ENCODE measurements at places on chromosomes 6 and 20.

- DNase-seq, result no peak
Observed at GRCh38 chr6:76351275-76351674, 278.8 kb upstream of the IMPG1 start.

GRCh38 chr6:42403831-42404230 lies 47.9 kb downstream of the TRERF1 start:
- DNase-seq, result no peak

- DNase-seq, result peak; percentile 88
Observed at GRCh38 chr6:42451333-42452170, at the start of gene TRERF1. TSS of gene TRERF1 (minus strand) at chr6:42451926. CDS start at chr6:42269590, 182,336 bp downstream.

DNA sequence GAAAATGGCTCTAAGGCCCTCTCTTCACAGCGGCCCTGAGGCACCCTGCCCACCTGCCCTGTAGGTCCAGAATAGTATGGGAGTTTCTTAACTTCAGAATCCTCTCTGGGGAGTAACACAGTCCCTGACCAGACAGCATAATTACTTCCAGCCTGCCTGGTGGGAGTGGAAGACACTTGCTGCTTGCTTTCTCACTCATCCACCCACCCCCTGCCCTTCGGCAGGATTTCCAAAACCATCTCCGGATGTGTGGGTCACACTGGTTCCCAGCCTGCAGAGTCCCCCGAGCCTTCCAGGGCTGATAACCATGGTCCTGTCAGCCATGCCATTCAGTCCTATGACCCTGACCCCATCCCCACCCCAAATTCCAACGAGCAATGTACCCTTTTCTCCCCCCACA lies 5.4 kb downstream of the SLC29A1 start:
- no peak for DNase-seq

DNA sequence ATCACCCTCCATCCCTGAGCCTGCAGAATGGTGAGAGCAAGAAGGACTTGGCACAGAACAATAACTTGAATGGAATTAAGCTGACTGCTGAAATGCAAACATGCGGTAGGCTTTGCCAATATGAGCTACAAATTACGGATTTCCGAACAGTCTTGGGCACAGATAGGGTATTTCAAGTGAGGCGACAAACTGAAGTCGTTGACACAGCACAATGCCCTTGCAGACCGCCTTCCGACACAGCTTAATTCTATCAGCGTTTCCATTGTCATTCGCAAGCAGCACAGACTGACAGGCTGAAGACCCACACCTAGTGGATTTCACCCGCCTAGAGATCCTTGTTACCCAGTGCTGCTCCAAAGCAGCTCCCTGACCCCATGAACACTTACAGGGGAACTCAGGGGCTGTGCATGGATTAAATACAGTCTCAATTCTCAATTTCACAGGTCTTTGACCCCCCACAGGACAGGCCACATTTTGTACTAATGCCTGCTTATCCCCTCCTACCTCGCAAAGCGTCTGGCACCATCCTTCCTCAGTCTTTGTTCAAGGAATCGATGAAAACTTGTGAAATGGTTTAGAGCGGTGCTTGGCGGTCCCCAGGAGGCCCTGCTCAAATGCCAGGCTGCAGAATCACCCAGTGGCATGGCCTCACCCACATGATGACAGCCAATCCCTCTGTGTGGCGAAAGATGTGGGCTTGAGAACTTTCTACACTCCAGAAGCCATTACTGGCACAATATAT lies 34.6 kb downstream of the RAMACL start:
- DNase-seq, result peak; percentile 68

- peak; percentile 96 for DNase-seq
Observed at GRCh38 chr20:61436667-61437279, 184.7 kb downstream of the CDH4 start.

- no peak for DNase-seq
Observed at GRCh38 chr6:3516092-3516491, 59.2 kb upstream of the SLC22A23 start.

DNA sequence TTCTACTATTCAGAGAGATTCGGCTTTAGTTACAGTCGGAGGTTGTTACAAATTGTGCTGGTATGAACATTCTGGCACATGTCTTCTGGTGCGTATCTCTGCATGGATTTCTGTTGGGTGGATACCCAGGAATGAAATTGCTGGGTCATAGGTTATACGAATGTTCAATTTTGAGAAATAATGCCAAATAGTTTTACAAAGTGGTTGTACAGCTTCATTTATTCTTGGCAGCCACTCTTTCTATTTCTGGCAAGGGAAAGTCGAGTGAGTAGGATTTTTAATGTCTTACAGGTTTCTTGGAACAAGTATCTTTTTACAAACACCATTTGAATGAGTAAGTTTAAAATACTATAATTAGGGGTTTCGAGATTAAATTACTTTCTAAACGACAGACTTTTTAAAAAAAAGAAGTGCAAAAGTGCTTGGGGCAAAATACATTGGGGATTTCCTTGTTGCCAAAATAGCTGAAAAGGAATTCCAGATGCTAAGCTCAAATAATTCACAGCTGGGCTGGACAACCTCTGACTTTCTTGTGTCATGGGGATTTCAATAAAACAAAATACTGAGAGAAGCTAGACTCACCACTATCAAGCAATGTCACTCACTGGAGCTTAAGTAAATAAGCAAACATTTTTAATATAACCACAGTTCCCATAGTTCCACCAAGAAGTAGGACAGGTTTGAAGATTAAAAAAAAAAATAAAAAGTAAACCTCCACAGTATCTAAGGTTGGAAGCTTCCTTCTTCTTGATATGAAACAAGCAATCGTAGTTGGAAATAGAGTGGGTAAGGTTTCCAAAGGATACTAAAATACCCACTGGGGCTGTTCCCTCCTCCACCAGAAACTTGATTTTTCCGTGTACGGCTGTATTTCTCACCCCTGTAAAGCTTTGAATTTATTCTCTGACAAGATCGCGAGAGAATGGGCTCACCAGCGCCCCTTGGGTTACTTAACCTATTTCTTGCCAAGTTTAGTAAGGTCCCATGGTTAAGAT lies 21.6 kb upstream of the GFOD1 start:
- no peak for DNase-seq

DNA sequence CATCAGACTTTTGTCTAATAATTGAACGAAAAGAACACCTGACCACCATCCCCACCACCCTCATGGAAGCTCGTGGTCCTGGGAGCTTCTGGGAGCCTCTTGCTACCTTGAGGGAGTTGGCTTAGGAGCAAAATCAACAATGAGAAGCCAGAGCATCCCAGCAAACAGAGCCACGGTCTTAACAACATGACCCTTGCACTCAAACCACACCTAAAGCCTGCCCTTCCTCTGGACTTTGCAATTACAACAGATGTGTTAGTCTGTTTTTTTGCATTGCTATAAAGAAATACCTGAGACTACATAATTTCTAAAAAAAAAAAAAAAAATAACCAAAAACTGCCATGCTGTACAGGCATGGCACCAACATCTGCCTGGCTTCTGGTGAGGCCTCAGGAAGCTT lies 9.5 kb upstream of the RBM24 start:
- DNase-seq, result no peak

- no peak for DNase-seq
Observed at GRCh38 chr6:129923530-129924250, 62.6 kb upstream of the TMEM244 start.

- no peak for DNase-seq
Observed at GRCh38 chr6:33747823-33748222, 1.1 kb upstream of the IP6K3 start.

- no peak for DNase-seq
Observed at GRCh38 chr6:108712946-108713345, 135.3 kb upstream of the ARMC2 start.

DNA sequence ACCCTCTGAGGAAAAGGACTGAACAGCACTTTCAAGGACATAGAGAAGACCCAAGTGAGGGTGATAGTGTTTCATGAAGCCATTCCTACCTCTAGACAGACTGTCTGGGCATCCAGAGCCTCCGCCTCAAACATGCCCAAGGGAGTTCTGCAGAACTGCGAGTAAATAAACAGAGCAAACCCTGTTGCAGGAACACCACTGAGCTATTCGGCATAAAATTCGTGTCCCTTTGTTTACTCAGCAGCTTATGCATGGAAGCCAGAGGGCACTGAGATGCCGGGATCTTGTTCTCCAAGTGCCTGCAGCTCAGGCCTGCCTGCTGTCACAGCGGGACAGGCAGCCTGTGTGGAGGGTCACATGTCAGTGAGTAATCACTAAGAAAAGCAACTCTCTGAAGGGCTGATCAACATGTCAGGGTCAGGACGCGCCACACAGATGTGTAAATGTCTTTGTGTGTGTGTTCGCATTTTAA lies 164.9 kb upstream of the HEY2 start:
- DNase-seq, result peak; percentile 89

- DNase-seq, result no peak
Observed at GRCh38 chr6:72418495-72418894, 203.4 kb upstream of the KCNQ5 start.

DNA sequence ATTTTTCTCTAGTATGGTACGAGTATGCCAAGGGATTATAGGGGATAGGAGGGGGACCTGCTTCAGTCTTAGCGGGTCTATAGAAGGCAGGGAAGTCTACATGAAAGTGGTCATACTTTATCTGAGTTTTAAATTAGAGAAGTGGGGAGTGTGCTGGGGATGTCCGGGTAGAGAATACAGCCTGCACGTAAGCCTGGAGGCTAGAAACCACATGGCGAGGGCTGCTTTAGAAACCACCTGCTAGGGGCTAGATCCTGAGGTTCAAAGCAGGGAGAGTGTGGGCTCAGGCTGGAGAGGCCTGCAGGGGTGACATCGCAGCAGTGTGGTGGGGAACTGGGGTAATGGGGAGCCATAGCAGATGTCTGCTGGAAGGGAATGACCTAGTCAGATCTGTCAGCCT lies 85.2 kb downstream of the VEGFA start:
- DNase-seq, result no peak

DNA sequence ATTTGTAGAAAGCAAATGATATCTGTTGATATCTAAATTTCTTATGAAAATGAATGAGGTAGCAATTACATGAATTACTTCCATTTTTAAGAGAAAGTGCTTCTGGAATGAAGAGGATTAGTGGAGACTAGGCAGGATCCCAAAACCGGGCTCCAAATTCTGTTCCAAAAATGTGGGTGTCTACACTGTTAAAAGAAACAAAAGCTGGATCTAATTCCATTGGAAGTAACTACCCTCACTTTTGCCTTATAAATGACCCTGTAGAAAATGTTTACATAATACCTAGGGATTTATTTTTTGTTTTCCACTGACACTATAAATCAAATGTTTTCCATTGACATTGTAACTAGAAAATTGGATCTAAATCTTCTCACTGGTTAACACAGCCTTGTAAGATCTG lies 454.9 kb upstream of the JARID2 start:
- DNase-seq, result no peak

DNA sequence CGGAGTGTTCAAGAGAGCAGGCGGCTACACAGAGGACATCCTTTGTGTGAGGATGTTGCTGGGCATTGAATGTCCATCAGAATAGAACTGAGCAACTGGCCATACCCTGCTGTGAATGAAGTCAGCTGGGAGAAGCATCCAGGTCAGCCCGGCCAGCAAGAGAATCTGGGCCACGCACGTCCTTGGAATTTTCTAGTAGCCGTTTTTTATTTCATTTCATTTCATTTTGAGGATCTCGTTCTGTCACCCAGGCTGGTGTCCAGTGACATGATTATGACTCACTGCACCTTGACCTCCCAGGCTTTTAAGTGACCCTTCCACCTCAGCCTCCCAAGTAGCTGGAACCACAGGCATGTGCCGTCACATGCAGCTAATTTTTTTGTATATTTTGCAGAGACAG lies 97.9 kb downstream of the SSR1 start:
- no peak for DNase-seq

DNA sequence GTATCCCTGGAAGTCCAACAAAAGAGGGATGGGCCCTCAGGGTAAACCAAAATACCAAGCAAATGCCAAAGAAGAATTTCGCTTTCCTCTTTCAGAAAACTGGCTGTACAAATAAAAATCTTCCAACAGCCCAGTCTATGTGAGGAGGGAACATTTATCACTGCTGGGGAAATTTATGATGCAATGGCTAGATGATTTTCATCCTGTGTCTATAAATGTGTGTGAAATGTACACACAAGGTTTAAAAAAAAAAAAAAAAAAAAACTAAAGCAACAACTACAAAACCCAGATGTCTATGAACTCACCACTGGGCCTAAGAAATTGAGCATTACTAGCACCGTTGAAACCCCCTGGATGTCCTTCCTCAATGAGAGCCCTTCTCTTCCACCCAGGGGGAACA lies 68.7 kb upstream of the SLC4A11 start:
- no peak for DNase-seq
